ENCODE measurements at places on chromosomes 6 and 20.

- DNase-seq = no peak
Measured at GRCh38 chr6:161374971-161375873, 101.4 kb upstream of the AGPAT4 start.

DNA sequence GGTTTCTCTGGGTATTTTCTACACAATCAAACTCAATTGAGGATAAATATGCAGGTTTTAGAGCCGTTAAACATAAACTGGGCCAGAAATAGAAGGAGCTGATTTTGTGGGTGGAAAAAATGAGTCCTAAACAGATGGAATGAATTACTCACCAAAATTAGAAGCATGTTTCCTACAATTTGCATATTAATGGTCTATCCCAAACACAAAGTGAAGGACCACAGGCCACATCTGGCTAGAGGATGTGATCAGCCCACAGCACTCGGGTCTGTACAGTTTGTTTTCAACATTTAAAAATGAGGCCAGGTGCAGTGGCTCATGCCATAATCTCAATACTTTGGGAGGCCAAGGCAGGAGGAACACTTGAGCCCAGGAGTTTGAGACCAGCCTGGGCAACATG is 296.3 kb downstream of the PREX1 start:
- no peak for DNase-seq

- no peak for DNase-seq
Measured at GRCh38 chr6:99416226-99416625, 8.9 kb downstream of the PNISR start.

- no peak for DNase-seq
Measured at GRCh38 chr6:33590531-33591198, 10.6 kb upstream of the BAK1 start.

- no peak for DNase-seq
Measured at GRCh38 chr6:51827580-51827979, 259.8 kb downstream of the PKHD1 start.

DNA sequence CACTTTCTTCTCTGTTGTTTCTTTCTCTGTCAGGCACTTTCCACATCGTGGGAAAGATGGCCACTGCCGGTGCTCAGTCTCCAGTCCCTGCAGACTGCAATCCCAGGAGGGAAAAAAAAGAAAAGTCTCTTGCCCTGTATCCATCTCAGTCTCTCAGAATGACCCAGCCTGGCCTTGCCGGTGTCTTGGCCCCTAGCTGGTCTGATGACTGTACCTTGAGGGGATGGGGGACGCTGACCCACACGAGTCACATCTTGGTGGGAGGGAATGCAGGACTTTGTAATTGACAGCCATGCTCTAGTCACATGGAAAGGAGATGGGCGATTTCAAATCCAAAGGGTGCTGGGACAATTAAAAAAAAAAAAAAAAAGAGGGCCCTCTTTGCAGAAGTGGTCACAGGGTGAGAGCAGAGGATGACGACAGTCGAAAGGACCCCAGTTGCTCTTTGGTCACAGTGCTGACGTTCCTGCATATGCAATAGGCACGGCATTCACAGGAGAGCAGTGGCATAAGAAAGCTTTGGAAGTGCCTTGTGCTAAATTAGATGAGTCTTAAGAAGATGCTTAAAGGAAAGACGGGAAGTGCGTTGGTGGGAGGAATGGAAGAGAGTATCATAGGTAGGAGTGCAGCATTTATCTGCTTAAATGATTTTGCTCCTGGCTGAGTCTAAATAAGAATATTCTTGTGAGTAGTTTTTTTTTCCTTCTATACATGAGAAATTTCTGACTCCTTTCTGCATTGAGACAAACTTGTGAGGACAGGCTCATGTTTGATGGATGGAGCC is 63.9 kb upstream of the AKAP12 start:
- DNase-seq = no peak

GRCh38 chr20:53907968-53908751 is 162.2 kb downstream of the BCAS1 start:
- no peak for DNase-seq

DNA sequence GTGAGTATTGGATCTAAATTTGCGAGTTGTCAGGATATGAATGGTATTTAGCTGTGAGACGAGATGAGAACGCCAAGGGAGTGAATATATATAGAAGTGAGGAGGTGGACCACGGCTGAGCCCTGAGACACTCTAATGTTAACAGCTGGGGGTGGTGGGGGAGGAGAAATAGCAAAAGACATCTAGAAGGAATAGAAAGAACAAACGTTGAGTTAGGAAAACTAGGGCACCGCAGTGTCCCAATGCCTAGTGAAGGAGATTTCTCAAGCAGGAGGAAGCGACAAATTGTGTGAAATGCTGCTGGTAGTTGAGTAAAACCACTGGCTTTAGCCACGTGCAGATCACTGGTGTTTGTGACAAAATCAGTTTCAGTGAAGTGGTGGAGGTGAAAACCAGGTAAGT is 56.9 kb downstream of the CD164 start:
- DNase-seq = no peak

DNA sequence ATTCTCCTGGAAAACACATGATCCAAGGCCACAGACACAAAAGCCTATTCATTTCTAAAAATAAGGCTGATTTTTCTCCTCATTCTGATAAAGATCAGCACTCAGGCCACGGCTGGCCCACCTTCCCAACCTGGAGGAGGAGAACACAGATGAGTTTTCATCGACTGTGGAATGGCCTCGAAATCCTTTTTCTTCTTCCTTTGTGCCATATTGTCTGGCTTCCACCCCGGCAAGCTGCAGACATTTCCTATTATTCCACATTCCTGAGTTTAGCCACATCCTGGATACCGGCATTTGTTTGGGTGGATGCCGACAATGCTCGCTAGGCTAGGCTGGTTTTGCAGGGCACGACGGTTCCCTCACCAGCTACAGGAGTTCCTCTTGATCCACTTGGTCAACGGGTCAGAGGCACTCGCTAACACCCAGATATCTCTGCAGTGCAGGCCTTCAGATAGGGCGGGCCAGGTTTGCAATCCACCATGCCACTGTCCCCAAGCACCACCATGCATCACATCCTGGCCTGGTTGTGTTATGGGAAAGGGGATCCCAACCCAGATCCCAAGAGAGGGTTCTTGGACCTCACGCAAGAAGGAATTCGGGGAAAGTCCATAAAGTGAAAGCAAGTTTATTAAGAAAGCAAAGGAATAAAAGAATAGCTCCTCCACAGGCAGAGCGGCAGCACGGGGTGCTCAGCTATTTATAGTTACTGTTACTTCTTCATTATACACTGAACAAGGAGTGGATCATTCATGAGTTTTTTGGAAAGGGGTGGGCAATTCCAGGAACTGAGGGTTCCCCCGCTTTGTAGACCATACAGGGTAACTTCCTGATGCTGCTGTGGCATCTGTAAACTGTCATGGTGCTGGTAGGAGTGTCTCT is 4.2 kb upstream of the CTSZ start:
- no peak for DNase-seq

- DNase-seq = no peak
Measured at GRCh38 chr6:4805553-4806336, 29.5 kb downstream of the CDYL start.

GRCh38 chr6:25660512-25660911 is 8.5 kb downstream of the SCGN start:
- no peak for DNase-seq

DNA sequence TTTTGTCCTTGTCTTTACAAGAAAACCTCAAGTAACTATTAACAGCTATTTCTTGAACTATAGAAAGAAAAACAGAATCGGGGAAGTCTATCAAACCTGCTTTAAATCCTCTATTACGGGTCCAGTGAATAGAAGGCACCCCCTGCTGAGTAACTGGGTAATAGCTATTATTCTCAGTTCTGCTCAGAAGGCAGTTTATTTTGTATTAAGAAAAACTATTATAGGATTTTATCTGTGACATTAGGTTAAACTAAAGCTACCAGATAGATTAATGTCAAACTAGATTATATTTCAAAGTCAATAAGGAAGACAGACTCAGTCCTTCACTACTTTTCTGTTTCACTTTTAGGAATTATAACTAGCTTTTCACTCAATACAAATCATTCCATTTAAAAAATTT is 93.7 kb downstream of the DST start:
- no peak for DNase-seq

DNA sequence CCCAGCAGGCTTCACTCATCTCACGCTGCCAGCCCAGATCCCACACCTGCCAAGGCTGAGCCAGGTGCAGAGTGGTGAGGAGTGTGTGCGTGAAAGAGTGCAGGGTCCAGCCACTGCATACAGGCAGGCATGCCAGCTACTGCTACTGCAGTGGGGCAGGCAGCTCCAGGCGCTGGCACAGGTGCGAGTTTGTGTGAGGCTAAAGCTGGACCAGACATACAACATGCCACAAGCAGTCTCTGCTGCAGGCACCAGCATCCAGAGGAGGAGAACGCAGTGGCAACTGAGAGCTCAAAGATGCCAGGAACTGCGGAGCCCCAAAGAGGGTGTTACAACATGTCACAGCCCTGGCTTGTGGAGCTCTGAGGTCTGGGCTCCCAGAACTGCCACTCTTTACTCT is 149.8 kb downstream of the EYS start:
- DNase-seq = no peak

DNA sequence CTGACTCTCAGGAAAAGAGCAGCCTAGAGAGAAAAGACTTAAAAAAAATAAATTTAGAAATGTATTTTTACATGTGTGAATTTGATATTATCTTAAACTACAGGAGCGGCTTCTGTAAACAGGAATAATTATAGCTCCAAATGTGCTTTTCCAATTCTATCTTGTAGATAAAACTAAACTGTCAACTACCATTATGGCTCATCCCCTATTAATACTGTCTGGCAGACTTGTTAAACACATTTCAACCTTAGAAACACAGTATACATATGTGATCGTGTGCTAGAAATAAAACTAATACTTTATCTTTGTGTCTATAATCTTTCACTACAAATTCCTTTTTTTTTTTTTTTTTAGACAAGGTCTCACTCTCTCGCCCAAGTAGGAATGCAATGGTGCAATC is 75.8 kb downstream of the CNKSR3 start:
- DNase-seq = no peak

GRCh38 chr6:125781314-125781868 is 9.4 kb upstream of the NCOA7 start:
- DNase-seq = no peak

GRCh38 chr20:50142812-50143211 is 10.7 kb downstream of the PEDS1 start:
- no peak for DNase-seq

GRCh38 chr6:43803055-43803782 is 33.2 kb downstream of the VEGFA start:
- DNase-seq = no peak

DNA sequence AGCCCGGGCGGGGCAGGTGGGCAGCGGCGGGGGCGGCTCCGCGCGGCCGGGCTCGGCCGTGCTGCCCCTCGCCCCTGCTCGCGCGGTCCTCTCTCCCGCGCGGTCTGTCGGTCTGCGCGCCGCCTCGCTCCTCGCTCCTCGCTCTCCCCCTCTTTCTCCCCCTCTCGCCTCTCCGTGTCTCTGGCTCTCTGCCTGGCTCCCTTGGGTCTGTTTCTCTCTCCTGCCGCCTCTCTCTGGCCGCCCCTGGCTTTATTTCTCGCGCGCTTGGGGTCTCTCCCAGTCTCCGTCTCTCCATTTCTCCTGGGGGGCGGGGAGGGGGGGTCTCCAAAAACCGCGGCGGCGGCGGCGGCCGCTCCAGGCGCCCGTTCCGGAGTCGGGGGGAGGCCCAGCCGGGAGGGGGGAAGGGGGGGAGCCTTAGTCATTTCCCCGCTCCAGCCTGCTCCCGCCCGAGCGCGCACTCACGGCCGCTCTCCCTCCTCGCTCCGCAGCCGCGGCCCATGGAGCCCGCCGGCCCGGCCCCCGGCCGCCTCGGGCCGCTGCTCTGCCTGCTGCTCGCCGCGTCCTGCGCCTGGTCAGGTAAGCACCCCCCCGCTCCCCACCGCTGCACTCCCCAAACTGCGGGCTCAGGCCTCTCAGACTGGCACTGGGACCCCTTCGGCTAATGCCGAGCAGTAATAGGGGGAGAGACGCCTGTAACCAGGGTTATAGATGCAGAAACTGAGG is at the start of gene SIRPA:
Gene SIRPA (plus strand): TSS at position 457 of the 723 bp plus-strand sequence. CDS start 41 bp downstream, at position 498.
- DNase-seq = no peak

DNA sequence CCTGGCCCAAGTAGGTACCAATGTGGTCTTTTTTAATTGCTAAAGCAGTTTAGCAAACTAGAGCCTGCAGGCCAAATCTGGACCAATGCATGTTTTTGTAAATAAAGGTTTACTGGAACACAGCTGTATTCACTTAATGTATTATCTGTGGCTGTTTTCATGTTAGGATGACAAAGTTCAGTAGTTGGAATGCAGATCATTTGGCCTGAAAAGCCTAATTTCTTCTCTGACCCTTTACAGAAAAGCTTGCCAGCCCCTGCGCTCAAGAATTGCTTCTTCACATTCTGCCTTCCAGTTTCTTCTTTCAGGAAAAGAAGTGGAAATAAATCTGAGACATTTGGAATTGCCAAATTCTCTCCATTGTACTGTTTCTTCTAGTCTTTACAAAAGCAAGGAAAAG is 90.0 kb upstream of the MC3R start:
- DNase-seq = no peak

- DNase-seq = no peak
Measured at GRCh38 chr20:14334306-14334930, 3.0 kb downstream of the FLRT3 start.

GRCh38 chr6:128282961-128283360 is 237.4 kb downstream of the PTPRK start:
- no peak for DNase-seq

GRCh38 chr6:19380293-19380692 is 456.9 kb upstream of the ID4 start:
- DNase-seq = no peak

DNA sequence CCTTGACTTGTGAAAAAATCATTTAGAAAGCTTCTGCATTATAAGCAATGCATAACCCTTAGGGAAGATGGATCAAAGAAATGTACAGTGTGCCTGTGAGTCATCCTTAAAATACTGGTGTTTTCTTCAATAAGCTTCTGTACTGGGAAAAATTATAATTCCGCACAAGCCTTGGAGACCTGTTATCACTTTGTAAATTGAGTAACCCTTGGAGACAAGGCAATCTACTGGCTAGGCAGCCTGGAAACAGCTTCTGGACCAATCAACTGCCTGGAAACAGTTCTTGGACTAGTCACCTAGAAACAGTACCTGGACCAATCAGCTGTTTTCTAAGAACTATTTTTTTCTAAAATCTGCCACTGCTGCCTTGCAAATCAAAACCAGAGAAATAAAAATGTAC is 25.8 kb upstream of the RNGTT start:
- DNase-seq = no peak

DNA sequence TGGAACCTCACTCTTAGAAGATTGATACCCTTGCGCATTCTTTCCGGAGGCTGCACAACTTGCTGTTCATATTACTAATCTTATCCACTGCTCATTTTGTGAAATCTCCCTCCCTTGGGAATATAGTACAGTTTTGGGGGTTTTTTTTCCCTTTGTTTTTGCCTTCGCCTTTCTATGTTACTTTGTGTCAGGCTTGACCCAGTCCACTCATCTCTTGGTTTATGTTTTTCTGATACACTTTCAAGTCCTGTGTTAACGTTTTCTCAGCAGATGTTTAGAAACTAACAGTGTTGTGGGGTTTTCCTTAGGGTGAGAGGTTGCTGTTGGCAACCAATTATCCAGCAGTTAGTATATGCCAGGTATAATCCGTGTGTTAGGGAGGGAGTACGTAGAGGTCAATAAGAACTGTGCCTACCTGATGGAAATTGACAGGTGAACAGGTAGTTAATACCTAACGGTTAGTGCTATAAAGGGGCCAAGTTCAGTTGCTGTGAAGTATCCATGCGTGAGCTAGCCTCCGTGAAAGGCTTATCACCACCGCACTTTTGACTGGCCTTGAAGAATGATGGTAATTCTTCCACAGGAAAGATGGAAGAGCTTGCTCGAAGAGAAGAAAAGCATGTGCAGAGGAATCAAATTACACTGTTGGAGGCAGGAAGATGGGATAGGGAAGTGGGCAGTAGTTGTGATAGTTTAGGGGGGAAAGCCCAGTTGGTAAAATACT is 1.4 kb downstream of the NFYA start:
- DNase-seq = no peak

GRCh38 chr20:53045941-53046340 is 73.8 kb downstream of the TSHZ2 start:
- DNase-seq = no peak

All from activated CD4-positive, CD25-positive, alpha-beta regulatory T cell (primary cell).